Fibroblast of the aortic adventitia (primary cell): ENCODE measurements at places on chromosomes 7 and 10. TPM values are rescaled to one million over a fixed set of nuclear protein-coding genes. Genes with fewer than 3 reads are reported as not detected.

Gene TRPV5
- total RNA-seq = not detected in 2 replicates

Gene DPP6
- not detected in 2 replicates for total RNA-seq

Gene RAMP3
- total RNA-seq = not detected in 2 replicates

Gene FRMPD2
- not detected in 2 replicates for total RNA-seq

Gene SPDYE1
- total RNA-seq = not detected in 2 replicates

Gene STAMBPL1
- total RNA-seq = 35.3 and 50.0 TPM in 2 replicates

Gene RSBN1L
- 17.0 and 36.1 TPM in 2 replicates for total RNA-seq

Gene MOGAT3
- total RNA-seq = not detected in 2 replicates

DNA sequence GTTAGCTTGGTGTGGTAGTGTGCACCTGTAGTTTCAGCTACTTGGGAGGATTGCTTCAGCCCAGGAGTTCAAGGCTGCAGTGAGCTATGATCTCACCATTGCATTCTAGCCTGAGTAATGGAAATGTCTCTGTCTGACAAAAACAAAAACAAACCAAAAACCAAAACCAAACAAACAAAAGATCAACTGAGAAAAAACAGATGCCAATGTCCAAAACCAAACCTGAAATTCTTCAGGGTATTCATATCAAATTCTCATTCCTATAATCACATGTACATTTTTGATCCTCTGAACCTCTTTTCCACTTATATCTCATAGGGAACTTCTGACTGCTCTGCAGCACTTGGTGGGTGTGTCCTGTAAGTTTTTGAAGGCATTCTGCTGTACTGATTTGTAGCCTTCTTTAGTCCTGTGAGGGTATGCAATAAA is 87.0 kb downstream of the CDK6 start:
- DNase-seq = no peak

DNA sequence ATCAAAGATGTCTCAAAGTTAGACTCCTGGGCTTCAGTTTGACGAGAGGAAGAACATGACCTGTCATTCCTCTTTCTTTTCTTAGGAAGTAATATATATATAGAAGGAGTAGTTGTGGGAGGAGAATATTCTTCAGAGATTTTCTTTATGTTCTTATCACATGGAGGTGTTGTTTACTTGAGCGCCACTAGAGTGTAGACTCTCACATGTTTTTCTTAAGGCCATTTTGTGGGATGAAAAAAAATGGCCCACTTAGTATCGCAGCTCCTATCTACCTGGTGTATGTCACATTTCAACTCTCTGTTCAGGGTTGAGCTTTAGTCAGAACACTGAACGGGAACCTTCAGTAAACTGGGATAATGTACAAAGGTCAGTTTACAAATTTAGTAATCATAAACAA is 645.2 kb downstream of the PHTF2 start:
- DNase-seq = no peak

- no peak for DNase-seq
Measured at GRCh38 chr7:73809467-73809951, 21.3 kb upstream of the CLDN4 start.

DNA sequence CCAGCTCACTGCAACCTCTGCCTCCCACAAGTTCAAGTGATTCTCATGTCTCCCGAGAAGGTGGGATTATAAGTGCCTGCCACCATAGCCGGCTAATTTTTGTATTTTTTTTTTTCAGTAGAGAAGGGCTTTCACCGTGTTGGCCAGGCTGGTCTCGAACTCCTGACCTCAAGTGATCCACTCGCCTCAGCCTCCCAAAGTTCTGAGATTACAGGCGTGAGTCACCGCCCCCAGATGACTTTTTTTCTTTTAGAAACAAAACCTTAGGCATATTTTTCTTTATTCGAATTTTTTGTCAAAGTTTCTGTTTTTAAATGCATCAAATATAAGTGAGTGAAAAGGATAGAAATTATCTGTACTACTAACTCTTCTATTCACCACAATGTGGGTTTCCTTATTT is 113.1 kb downstream of the LRRC4 start:
- no peak for DNase-seq

- no peak for DNase-seq
Measured at GRCh38 chr7:50768485-50769474, 13.9 kb downstream of the GRB10 start.

DNA sequence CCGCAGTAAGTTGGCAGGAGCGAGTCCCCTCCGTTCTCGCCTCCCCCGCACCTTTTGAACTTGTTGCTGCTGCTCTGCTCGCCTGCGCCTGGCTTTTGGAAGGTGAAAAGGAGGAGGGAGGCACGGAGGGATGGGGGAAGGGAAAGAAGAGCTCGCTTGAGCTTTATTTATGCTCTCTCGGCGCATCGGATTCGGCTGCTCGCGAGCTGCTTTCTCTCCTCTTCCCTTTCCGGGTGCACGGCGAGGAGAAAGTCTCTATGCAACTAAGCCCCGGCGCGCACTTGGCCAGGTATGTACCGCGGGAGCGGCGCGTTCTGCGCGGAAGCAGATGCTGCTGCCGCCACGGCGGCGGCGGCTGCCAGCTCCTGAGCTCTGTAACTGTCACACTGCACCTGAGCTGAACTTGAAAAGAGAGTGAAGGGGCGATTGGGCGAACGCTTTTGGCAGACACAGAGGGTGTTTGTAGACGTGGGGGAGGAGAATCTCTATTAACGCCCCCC is 551 bp downstream of the KCND2 start:
- peak; percentile 44 for DNase-seq

- no peak for DNase-seq
Measured at GRCh38 chr10:129184196-129184595, 282.8 kb upstream of the MGMT start.

- DNase-seq = peak; percentile 50
Measured at GRCh38 chr10:34474009-34474376, 341.1 kb downstream of the PARD3 start.

DNA sequence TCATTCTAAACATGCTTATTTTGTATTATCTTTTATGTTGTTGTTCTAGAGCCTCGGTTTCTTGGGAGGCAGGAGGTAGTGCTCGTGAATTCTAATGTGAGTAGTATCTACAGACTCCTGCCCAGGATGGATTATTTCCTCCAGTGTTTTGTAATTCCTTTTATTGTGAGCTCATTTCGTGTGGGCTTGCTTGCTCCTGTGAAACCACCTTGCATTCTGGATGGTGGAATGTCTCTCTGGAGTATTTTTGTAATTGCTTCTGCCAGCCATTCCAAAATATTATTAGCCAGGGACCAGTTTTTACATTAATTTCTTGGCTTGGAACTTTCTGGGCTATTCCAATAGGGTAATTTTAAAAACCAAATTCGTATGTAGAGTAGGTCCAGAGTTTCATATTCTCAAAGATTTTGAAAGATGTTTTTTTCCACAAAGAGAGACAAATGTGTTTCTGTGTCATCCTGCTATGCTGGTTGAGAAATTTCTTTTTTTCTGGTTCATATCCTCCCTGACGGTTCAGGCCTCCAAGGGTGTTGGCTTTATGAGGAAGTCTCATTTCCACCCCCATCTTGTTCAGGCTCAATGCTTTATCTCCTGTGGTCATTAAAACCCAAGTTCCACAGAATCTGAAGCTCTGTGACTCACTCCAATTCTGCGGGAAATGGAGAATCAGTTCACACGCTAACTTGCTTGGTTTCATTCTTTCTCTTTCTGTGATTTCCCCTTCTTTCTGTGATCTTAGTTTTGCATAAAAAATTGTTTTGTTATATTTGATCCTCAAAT is 41.7 kb upstream of the CALD1 start:
- DNase-seq = peak; percentile 95
